ENCODE measurements at places on chromosomes 3 and 15. TPM values are rescaled to one million over a fixed set of nuclear protein-coding genes. Genes with fewer than 3 reads are reported as not detected.

DNA sequence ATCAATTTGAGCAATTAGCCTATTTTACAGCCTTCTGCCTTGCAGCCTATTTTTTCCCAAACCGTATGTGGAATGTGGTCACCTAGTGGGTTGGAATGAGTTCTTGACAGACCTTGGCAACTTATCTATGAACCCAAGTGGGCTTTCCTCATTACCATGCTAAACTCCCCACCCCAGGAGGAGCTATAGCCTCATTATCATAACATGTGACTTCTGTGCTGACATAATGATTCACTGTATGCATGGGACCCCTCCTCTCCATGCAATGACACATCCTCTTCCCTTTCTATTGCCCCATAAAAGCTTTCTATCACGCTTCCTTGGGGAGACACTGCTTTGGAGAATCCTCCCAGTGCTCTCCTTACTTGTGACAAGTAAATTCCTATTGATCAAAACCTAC lies 83.5 kb upstream of the FHIT start:
- H3K4me1 ChIP-seq: no peaks in the 10 kb centered on the region
- H3K27ac ChIP-seq: no peak overlapping the region
- DNase-seq: no peak
- H3K4me3 ChIP-seq: no peak overlapping the region

GRCh38 chr15:89777782-89778380 lies 1.7 kb downstream of the MESP2 start:
- no peak overlapping the region for H3K4me3 ChIP-seq
- H3K36me3 ChIP-seq: no peaks in the 10 kb centered on the region
- no peak for DNase-seq

DNA sequence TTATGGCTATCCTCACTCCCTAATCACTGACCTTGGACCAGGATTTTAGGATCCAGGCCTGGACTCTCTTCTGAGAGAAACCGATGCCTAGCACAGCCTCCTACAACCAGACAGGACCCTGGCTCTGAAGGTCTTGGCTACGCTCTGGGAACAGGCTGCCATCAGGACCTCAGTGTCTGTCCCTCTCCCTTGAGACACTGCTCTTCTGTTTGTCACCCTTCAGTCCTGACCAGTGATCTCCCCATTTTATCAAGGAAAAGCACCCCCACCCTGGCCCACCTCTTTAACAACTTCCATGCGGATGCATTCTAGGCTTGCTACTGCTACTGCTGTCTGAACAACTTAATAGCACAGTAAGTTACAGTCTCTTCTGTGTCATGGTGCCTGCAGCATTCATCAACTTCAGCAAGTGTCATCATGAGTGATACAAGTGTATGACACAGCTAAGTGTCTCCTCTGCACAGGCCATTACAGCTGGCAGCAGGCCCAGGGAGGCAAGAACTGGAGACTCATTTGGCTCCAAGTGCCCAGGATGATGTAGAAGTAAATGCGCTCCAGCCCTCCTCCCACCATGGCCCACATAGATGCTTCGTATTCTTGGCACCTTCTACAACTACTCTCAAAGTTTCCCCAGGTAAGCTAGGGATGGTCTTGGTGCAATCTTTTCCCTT lies 302.4 kb downstream of the EPHB1 start:
- no peak for DNase-seq
- H3K36me3 ChIP-seq: no peaks in the 10 kb centered on the region
- H3K4me3 ChIP-seq: no peak overlapping the region
- no peaks in the 10 kb centered on the region for H3K4me1 ChIP-seq
- no peak overlapping the region for H3K27ac ChIP-seq
- H3K27me3 ChIP-seq: no peaks in the 10 kb centered on the region

GRCh38 chr3:31575448-31575847 lies 42.7 kb downstream of the STT3B start:
- H3K4me3 ChIP-seq: no peak overlapping the region
- peaks cover 14% of the 10 kb centered on the region for H3K36me3 ChIP-seq
- peaks cover 28% of the 10 kb centered on the region for H3K4me1 ChIP-seq
- H3K27ac ChIP-seq: no peak overlapping the region
- H3K27me3 ChIP-seq: no peaks in the 10 kb centered on the region
- DNase-seq: no peak

- H3K36me3 ChIP-seq: peaks cover 36% of the 10 kb centered on the region
- no peak for DNase-seq
- no peaks in the 10 kb centered on the region for H3K27me3 ChIP-seq
- no peak overlapping the region for H3K4me3 ChIP-seq
- no peaks in the 10 kb centered on the region for H3K4me1 ChIP-seq
These were observed 26.8 kb downstream of the ACAD9 start for GRCh38 chr3:128906031-128906803.

DNA sequence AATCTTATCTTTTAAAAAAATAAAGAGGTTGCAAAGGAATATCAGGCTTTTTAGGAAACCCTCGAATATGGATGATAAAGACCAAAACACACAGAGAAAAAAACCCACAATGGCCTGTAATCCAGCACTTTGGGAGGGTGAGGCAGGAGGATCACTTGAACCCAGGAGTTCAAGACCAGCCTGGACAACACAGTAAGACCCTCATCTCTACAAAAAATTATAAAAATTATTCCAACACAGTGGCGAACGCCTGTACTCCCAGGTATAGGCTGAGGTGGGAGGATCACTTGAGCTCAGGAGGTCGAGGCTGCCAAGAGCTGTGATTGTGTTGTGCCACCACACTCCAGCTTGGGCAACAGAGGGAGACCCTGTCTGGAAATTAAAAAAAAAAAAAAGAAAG lies 30.8 kb downstream of the RAF1 start:
- H3K4me3 ChIP-seq: no peak overlapping the region
- H3K4me1 ChIP-seq: peaks cover 18% of the 10 kb centered on the region
- DNase-seq: no peak
- H3K27ac ChIP-seq: no peak overlapping the region
- no peaks in the 10 kb centered on the region for H3K27me3 ChIP-seq
- H3K36me3 ChIP-seq: 0 out of 3 replicates have a peak, but pooled peaks cover 7% of the 10 kb centered on the region

DNA sequence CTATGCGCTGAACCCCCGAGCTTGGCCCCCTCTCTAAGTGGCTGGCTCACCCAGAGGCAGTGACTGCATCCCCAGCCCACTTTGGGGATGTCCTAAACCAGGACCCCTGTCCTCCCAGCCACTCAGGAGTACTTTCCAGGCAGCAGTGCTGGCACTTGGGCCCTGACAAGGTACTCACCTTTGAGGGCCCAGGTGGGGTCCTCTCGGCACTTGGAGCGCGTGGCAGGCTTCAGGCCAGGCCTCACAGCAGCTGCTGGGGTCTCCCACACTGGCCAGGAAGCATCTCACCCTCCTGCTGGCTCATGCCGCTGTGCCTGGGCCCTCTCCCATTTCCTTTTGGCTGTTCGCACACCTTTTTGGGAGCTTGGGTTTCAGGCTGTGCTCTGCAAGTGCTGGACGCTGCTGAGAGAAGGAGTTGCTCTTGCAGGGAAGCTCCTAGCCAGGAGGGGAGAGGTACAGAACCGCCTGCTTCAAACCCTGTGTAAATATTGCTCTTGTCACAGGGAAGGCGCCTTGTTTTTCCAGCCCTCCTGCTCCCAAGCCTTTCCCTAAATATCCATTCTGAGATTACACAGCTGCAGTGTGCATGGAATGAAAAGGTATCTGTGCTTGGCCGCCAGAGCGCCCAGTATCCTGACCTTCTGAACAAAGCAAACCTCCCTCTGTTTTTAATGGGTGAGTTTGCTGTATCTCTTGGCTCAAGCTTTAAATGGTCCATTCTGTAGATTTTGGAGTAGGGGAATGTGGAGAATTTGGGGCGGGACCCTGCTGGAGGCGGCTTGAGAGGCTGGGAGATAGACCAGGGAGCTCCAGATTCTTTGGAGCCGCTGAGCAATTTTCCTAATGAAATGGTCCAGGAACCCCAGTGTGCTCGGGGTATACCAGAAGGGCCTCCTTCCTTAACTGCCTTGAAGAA lies 45.6 kb downstream of the DNASE1L3 start:
- H3K36me3 ChIP-seq: peaks cover 41% of the 10 kb centered on the region
- DNase-seq: peak; percentile 52
- no peaks in the 10 kb centered on the region for H3K27me3 ChIP-seq
- no peak overlapping the region for H3K4me3 ChIP-seq
- peak overlapping the region; percentile 42 for H3K27ac ChIP-seq
- peaks cover 72% of the 10 kb centered on the region for H3K4me1 ChIP-seq

GRCh38 chr3:17905996-17906395 lies 163.6 kb upstream of the TBC1D5 start:
- no peaks in the 10 kb centered on the region for H3K27me3 ChIP-seq
- no peaks in the 10 kb centered on the region for H3K4me1 ChIP-seq
- H3K27ac ChIP-seq: no peak overlapping the region
- H3K4me3 ChIP-seq: no peak overlapping the region
- no peaks in the 10 kb centered on the region for H3K36me3 ChIP-seq

- no peak overlapping the region for H3K27ac ChIP-seq
- peaks cover 4% of the 10 kb centered on the region for H3K27me3 ChIP-seq
- no peak for DNase-seq
- H3K4me3 ChIP-seq: no peak overlapping the region
- H3K36me3 ChIP-seq: no peaks in the 10 kb centered on the region
- peaks cover 5% of the 10 kb centered on the region for H3K4me1 ChIP-seq
These were observed 6.3 kb upstream of the UBE2Q2 start for GRCh38 chr15:75836959-75837334.

DNA sequence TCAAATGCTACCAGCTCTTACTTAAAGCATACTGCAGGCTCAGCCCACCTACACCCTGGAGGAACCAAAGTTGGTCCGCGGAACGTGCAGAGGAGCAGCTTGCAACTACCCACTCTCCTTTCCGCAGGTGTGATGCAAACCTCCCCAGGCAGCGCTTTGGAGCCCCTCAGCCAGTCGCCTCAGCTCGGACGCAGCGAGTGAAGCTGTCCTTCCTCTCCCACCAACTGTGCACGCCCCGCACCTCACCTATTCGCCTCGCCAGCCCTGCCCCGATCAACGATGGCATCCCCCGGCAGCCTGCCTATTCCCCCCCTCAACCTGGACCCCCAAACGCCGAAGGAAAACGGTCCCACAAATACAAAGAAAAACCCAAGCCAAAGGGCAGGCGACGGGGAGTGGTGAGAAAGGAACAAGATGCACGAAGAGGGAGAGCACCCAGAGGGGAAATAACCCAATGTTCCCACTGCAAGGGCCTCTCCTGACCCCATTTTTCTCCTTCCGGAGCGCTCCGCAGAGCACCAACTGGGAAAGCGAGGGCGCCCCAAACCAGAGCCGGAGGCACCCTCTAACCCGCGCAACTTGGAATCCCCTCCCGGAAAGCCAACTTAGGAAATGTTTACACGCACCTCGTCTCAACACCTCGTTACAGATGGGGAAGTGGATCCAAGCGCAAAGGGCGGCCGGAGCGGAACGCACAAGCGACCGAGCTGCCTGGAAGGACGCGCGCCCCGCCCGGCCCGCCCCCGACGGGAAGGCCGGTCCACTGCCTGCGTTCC lies 665 bp downstream of the GLB1 start:
- H3K4me3 ChIP-seq: peak overlapping the region; percentile 98
- peaks cover 45% of the 10 kb centered on the region for H3K4me1 ChIP-seq
- H3K27me3 ChIP-seq: no peaks in the 10 kb centered on the region
- H3K27ac ChIP-seq: peak overlapping the region; percentile 98
- peak; percentile 17 for DNase-seq
- H3K36me3 ChIP-seq: peaks cover 26% of the 10 kb centered on the region

DNA sequence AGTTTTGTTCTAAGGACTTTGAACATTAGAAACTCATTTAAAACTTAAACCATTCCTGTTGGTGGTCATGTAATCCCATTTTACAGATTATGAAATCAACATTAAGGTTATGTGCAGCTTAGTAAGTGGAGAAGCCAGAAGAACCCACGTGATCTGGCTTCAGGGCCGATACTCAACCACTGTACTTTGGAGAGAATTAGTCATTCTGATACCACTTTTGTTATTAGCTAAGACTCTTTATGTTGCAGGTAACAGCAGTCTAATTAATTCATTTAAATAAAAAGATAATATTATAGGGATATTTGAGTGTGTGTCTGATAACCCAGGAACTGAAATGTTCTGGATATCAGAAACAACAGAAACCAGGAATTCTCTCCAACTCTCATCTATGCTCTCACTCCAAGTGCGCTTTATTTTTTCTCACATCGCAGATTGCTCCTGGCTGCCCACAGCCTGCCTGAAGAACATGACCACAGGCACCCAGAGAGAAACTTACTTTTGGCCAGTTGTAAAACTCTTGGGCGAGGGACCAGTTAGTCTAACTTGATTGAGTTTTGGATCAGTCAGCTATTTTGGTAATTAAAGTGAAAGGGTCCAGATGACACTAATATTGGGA lies 25.2 kb downstream of the UBE2E1 start:
- DNase-seq: no peak
- no peaks in the 10 kb centered on the region for H3K27me3 ChIP-seq
- H3K27ac ChIP-seq: no peak overlapping the region
- H3K36me3 ChIP-seq: peaks cover 7% of the 10 kb centered on the region

DNA sequence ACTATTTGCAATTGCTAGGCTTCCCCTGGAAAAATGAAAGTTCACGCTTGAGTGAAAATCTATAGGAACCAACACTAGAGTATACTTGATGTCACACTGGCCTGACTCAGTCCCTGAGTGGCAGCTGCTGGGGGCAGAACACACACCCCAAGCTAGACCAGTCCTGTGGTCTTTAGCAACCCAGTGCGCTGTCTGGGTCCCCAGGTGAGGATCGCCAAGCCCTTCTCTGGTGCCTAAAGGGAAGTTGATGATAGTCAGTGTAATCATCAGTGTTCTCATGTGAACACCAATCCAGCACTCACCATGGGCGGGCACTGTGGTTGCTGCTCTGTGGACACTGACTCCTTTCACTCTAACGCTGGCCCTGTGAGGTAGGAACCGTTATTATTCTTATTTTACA lies 11.2 kb downstream of the ALDH1A3 start:
- DNase-seq: no peak
- no peaks in the 10 kb centered on the region for H3K4me1 ChIP-seq
- H3K27ac ChIP-seq: no peak overlapping the region
- no peaks in the 10 kb centered on the region for H3K36me3 ChIP-seq
- H3K4me3 ChIP-seq: no peak overlapping the region
- H3K27me3 ChIP-seq: peaks cover 94% of the 10 kb centered on the region

DNA sequence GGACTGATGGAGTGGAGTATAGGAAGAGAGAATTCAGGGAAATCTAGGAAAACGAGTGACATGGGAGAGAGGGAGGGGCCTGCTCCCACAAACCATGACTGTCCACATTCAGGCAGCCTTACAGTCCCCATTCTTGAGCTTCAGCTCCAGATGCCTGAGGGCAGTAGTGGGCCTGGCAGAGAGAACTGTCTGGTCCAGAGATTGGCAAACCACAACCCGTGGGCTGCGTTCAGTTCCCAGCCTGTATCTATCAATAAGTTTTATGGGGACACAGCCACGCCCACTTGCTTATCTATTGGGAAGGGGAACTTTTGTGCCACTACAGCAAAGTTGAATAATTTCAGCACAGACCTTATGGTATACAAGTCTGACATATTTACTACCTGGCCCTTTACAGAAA lies 63.8 kb downstream of the SLCO2A1 start:
- DNase-seq: no peak
- no peak overlapping the region for H3K4me3 ChIP-seq
- H3K4me1 ChIP-seq: no peaks in the 10 kb centered on the region
- H3K27me3 ChIP-seq: peaks cover 10% of the 10 kb centered on the region
- H3K36me3 ChIP-seq: no peaks in the 10 kb centered on the region

COL6A5 gene
- not detected for polyA plus RNA-seq

SEMA6D gene
- not detected for polyA plus RNA-seq

CCDC51 gene
- 15.5 TPM for polyA plus RNA-seq

SCAMP5 gene
- 49.0 TPM for polyA plus RNA-seq

CEP19 gene
- polyA plus RNA-seq: 0.48 TPM

CELF6 gene
- polyA plus RNA-seq: 1.3 TPM

MYL3 gene
- polyA plus RNA-seq: not detected

TLR9 gene
- not detected for polyA plus RNA-seq

FOXL2NB gene
- polyA plus RNA-seq: 0.03 TPM

XRN1 gene
- polyA plus RNA-seq: 11.2 TPM

HEG1 gene
- polyA plus RNA-seq: 18.2 TPM

THPO gene
- 4.7 TPM for polyA plus RNA-seq
